ENCODE measurements at places on chromosomes 12 and 14. TPM values are rescaled to one million over a fixed set of nuclear protein-coding genes. Genes with fewer than 3 reads are reported as not detected.

GRCh38 chr12:68608191-68608590 lies 2.5 kb upstream of the RAP1B start:
- DNase-seq: no peak
- no peak overlapping the region for H3K4me3 ChIP-seq
- H3K27me3 ChIP-seq: no peaks in the 10 kb centered on the region

DNA sequence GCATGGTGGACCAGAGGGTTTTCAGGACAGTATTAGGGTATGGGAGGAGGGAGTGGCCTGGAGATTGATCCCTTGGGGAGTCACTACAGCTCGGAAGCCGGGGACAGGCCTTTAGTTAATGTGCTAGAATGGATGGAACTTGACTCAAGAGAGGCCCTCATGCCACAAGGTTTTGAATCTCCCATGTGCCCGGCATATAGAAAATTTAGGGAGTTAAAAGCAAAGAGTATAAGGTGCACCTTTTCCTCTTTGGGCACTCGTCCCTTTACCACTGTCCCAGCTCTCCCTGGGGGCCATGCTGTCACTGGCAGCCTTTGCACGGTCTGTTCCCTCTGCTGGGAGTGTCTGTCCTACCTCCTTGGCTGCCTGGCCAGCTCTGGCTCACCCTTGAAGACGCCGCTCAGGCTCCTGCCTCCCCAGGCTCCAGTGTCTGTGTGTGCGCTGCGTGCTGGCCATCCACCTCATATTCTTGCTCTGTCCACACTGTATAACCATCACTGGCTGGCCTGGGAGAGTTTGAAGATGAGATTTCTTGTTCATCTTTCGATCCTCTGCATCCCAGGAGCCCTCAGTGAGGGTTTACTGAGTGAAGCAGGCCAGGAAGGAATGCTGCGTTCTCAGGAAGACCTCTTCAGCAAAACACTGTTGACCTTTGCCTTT lies 161.3 kb downstream of the ZFP36L1 start:
- H3K27ac ChIP-seq: peak overlapping the region; percentile 69
- H3K36me3 ChIP-seq: no peaks in the 10 kb centered on the region
- DNase-seq: peak; percentile 3
- H3K27me3 ChIP-seq: no peaks in the 10 kb centered on the region
- H3K4me3 ChIP-seq: no peak overlapping the region
- H3K4me1 ChIP-seq: peaks cover 59% of the 10 kb centered on the region

DNA sequence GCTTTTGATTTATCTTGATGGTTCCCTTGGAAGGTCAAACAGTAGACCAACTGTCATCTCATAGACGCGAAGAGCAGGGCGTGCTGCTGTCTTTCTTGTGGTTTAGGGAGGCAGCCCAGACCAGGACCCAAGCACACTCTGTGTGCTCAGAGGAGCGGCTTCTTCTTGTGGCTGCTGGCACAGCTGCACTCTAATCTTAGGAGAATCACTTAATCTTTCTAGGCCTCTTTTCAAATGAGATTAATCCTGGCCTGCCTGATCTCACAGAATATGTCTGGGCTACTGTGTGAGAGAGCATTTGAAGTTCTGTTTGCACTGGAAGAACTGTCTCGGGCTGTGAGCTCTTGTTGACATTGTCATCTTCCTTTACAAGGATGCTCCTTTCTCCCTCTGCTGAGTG lies 60.0 kb upstream of the TRAF3 start:
- peaks cover 30% of the 10 kb centered on the region for H3K36me3 ChIP-seq
- H3K4me3 ChIP-seq: no peak overlapping the region
- peaks cover 2% of the 10 kb centered on the region for H3K4me1 ChIP-seq
- no peaks in the 10 kb centered on the region for H3K27me3 ChIP-seq
- DNase-seq: no peak
- H3K27ac ChIP-seq: no peak overlapping the region

DNA sequence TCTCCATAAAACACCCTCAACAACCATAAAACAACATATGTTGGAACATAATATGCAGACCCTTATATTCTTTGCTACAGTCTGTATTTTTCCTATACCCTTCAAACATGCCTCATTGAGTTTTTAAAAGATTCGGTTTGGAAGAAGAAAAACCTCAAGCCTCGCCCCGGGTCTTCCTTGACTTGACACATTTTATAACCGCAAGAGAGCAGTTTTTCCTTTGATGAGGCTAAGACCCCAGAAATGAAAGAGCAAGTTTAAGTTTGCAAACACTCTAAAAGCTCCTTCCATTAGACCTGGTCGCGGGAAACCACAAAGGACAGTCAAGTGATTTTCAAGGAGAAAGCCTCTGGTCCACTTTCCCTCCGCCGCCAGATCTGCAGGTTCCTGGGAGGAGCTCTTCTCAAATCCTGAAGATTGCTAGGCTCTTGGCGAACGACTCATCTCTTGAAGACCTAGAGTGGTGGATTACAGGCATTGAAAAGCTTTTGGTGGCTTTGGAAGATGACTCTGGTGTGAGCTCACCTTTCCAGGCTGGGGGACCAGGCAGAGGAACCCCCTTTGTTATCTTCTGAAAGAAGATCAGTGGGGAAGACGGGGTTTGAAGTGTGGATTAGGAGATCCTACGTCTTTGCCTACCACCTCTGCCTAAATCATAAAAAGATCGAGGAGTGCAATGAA lies at the start of gene ASCL4:
Gene ASCL4, plus strand, starts transcription at position 356 of the 681 bp plus-strand sequence. CDS start 515 bp downstream, outside the sequence.
- no peak within 1 kb of the TSS for H3K27ac ChIP-seq
- no peaks in the 10 kb centered on the region for H3K4me1 ChIP-seq
- peaks cover 84% of the 10 kb centered on the region for H3K27me3 ChIP-seq
- peak within 1 kb of the TSS; percentile 25 for H3K4me3 ChIP-seq
- H3K36me3 ChIP-seq: no peaks in the 10 kb centered on the region

GRCh38 chr12:101854747-101855146 lies 22.6 kb upstream of the DRAM1 start:
- no peak for DNase-seq
- peaks cover 8% of the 10 kb centered on the region for H3K4me1 ChIP-seq
- H3K27ac ChIP-seq: no peak overlapping the region
- no peaks in the 10 kb centered on the region for H3K27me3 ChIP-seq

DNA sequence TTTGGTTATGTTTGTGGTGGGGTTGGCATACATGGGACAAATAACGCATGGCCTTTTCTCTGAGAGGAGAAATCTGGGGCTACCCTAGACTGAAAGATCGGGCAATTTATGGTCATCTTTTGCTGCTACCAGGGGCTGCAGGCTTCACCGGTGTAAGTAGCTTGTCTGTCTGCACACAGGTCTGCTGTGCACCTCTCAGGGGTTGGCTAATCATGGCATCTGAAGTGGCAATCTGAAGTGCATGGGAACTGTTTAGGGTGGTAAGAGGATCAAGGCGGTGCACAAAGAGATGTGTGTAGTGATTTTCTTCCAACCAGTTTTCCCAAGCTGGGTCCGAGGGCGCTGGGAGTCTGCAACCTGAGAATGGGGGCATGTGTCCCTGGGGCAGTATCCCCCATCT lies 141.3 kb downstream of the EMP1 start:
- no peak overlapping the region for H3K4me3 ChIP-seq
- DNase-seq: no peak
- no peak overlapping the region for H3K27ac ChIP-seq

GRCh38 chr14:96139879-96140278 lies 64.8 kb upstream of the BDKRB2 start:
- no peak overlapping the region for H3K4me3 ChIP-seq
- peaks cover 1% of the 10 kb centered on the region for H3K36me3 ChIP-seq
- H3K4me1 ChIP-seq: peaks cover 4% of the 10 kb centered on the region
- H3K27ac ChIP-seq: no peak overlapping the region
- no peaks in the 10 kb centered on the region for H3K27me3 ChIP-seq
- DNase-seq: no peak

DNA sequence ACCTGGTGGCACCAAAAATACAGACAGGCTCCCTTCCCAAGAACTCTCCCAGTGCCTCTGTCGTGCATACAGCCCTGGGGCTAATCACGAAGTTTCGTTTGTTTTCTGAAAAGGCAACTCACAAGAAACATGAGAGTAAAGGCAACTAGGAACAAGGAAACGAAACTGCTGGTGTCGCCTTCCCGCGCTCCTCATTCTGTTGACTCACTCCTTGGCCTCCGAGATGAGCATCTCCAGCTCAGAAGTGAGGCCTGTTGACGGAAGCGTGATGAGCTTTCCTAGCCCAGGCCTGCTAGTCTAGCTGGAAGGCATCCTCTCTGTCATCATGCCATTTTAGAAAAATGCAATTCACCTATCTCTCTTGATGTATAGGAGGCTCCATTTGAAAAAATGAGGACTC lies 50.5 kb downstream of the TTC9 start:
- no peak overlapping the region for H3K4me3 ChIP-seq
- no peaks in the 10 kb centered on the region for H3K36me3 ChIP-seq
- DNase-seq: no peak
- no peaks in the 10 kb centered on the region for H3K27me3 ChIP-seq

DNA sequence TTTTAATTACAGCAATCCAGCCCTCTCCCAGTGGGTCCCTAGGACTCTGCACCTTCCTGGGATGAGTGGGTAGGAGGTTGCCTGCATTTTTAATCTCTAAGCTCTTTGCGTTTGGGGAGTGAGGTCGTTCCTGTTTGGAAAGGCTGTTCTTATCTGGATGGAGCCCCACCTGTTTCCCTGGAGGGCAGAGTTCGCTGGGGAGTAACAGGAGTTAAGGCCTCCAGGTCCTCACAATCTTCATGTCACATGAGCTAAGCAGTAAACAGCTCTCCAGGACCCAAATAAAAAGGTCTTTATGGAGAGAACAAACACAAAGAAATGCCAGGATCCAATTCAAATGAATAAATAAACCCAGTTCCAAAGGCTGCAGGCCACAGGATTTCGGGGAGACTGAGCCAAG lies 56.0 kb upstream of the RFLNA start:
- peaks cover 4% of the 10 kb centered on the region for H3K36me3 ChIP-seq
- DNase-seq: no peak
- no peaks in the 10 kb centered on the region for H3K27me3 ChIP-seq
- peak overlapping the region; percentile 17 for H3K4me3 ChIP-seq

DNA sequence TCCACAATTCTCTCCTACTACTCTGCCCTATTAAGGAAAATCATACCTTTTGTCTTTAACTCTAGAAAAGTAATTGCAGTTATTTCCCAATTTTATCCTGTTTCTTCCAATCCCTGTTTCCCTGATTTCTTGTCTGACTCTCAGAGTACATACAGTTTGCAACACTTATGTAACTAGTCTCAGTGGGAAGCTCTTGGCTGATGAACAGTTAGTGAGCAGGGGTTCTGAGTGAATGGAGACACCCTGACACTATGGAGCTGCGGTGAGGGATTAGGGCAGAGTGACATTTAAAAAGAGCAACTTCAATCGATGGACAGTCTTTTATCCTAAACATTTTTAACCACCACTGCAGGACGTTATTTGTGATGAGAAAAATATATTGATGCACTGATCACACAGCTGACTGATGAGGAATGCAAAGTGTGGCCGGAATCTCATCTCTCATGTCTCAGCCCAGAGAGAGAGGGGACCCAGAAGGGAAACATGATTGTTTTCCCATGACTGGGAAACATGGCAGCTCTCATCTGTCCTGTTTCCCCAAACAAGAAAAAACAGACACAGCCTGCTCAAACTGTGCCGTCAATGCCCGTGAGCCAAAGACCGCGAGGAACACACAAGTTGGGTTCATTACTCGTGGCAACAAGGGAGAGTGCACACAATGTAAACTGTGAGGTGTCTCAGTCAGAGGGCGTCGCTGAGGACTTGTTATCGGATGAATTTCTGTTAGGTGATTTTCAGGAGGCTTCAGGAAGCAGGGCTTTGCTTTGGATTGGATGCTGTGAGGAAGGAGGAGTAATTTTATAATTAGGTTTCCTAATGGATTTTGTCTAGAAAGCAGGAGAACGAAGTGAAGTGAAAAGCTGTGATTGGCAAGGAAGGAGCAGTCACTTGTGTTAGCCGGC lies 5.2 kb upstream of the SLC6A13 start:
- no peak overlapping the region for H3K4me3 ChIP-seq
- H3K27me3 ChIP-seq: peaks cover 12% of the 10 kb centered on the region
- H3K36me3 ChIP-seq: no peaks in the 10 kb centered on the region
- DNase-seq: no peak
- peaks cover 21% of the 10 kb centered on the region for H3K4me1 ChIP-seq

- H3K36me3 ChIP-seq: peaks cover 4% of the 10 kb centered on the region
- H3K27ac ChIP-seq: no peak overlapping the region
- H3K27me3 ChIP-seq: no peaks in the 10 kb centered on the region
These were observed 16.9 kb downstream of the BRF1 start for GRCh38 chr14:105283899-105284298.

DNA sequence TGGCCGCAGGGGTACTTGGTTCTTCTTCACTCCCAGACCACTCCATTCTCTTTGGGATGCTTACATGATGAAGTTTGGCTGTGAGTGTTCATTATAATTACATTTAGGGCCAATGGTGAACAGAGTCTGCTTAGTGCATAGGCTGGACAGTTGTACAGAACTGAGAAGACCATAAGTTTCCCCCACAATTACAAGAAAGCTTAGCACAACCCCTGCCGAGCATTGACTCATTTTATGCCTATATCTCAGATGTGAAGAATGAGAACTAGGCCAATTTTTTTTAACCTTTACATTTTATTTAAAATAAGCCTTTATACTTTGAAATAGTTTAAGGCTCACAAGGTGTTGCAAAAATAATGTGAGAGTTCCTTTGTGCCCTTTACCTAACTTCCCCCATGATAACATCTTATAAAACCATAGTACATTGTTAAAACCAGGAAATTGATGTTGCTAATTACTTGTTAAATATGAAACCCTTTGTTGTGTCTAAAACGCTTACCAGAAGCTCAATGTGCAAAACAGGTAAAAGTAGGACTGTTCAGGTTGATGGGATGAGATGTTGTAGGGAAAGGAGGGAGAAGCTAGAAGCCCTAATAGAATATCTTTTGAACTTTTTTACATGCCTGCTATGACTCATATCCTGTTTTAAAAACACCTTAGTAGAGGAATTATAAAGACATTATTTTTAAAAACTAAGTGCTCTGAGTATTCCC lies 47.2 kb downstream of the ALDH1L2 start:
- no peak overlapping the region for H3K27ac ChIP-seq
- H3K4me3 ChIP-seq: no peak overlapping the region
- H3K36me3 ChIP-seq: peaks cover 1% of the 10 kb centered on the region
- H3K27me3 ChIP-seq: no peaks in the 10 kb centered on the region
- DNase-seq: no peak

- no peaks in the 10 kb centered on the region for H3K4me1 ChIP-seq
- no peaks in the 10 kb centered on the region for H3K36me3 ChIP-seq
- H3K4me3 ChIP-seq: no peak overlapping the region
- no peaks in the 10 kb centered on the region for H3K27me3 ChIP-seq
These were observed 334.3 kb upstream of the SYT1 start for GRCh38 chr12:78530100-78530765.

DNA sequence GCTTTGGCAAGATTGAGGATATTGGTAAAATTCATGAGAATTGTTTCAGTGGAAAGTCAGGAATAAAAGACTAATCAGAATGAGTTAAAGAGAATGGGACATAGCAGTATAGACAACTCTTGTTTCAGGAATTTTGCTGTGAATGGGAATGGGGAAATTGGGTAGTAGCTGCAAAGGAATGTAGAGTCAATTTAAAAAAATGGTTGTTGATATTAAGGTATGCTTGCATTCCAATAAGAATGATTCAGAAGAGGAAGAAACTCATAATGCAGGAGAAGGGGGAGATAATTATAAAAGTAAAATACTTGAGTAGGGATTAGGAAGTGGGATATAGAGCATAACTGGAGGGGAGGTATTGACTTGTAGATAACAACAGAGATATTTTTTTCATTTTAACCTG lies 40.7 kb downstream of the MNAT1 start:
- no peaks in the 10 kb centered on the region for H3K36me3 ChIP-seq
- H3K4me3 ChIP-seq: no peak overlapping the region
- no peak overlapping the region for H3K27ac ChIP-seq
- DNase-seq: no peak

CCT2 gene
- 266 TPM for total RNA-seq

TNS2 gene
- 6.6 TPM for total RNA-seq

TWF1 gene
- total RNA-seq: 58.4 TPM

FGF23 gene
- total RNA-seq: 0.14 TPM

OTX2 gene
- total RNA-seq: 0.27 TPM

TGM1 gene
- 5.8 TPM for total RNA-seq

MANSC4 gene
- 1.1 TPM for total RNA-seq

IRAK4 gene
- total RNA-seq: 7.5 TPM

ABCC9 gene
- 0.16 TPM for total RNA-seq

SLC38A4 gene
- total RNA-seq: 9.4 TPM

PRB4 gene
- not detected for total RNA-seq

TNFAIP2 gene
- total RNA-seq: 17.8 TPM

Data from progenitor cell of endocrine pancreas (in vitro differentiated cells).